ENCODE measurements at places on chromosomes 5 and 9. TPM values are rescaled to one million over a fixed set of nuclear protein-coding genes. Genes with fewer than 3 reads are reported as not detected.

DNA sequence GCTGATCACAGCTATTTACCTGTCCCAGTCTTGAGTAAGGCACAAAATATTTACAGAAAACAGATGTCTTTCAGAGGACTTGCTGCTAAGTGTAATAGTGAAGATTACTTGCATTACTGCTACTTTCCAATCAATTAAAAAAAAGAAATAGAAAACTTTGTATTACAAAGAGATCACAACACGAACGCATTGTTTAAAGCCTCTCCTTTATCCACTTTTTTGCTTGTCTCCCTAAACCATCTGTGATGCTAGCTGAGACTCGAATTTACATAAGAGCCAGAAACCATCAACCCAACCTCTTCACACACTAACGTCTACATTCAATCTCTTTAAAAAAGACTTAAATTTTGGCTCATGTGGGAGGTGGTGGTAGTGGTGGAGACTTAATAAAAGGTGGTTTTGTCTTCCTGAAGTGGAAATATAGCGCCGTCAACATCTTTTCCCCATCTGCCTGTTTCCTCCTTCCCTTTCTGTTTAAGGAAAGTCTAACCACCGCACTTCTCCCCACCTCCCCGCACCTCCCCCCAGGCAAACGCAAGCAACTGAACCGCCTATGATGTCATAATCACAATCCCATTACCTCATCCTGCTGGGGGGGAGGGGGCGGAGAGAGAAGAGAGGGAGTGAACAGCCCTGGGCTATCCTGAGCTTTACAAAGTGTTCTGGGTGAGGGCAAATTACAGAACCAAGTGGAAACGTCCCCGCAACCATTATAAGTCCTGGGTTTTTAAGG lies 948 bp upstream of the FAM53C start:
- H3K4me3 ChIP-seq: peak overlapping the region; percentile 84
- H3K27ac ChIP-seq: peak overlapping the region; percentile 100
- no peaks in the 10 kb centered on the region for H3K4me1 ChIP-seq
- no peaks in the 10 kb centered on the region for H3K27me3 ChIP-seq
- H3K36me3 ChIP-seq: peaks cover 11% of the 10 kb centered on the region

DNA sequence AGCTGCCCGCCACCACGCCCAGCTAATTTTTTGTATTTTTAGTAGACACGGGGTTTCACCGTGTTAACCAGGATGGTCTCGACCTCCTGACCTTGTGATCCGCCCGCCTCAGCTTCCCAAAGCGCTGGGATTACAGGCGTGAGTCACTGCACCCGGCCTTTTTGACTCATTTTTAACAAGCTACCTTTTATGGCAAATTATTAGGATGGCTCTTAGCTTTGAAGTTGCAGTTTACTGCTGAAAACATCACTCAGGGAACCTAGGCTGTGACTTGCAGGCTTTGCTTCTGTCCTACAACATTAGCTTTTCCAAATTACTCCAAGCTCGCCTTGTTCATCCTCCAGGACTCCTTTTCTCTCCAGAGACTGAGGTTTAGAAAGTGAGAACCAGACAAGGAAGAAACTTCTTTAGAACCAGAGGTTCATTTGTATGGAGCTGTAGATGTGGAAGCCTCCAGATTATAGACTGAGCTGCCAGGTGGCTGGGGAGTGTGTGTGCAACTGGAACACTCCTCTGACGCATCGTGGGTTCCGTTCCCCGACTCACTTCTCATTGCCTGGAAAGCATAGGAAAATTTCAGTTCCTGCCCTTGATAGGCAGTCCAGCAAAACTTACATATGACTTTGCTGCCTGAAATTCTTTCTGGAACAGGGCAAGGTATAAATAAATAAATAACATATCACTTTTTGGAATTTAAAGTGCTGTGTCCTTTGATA lies 23.8 kb upstream of the SPTAN1 start:
- no peak for DNase-seq
- no peaks in the 10 kb centered on the region for H3K27me3 ChIP-seq

GRCh38 chr9:127221695-127222094 lies 42.9 kb upstream of the GARNL3 start:
- DNase-seq: no peak
- no peak overlapping the region for H3K27ac ChIP-seq
- H3K36me3 ChIP-seq: no peaks in the 10 kb centered on the region

DNA sequence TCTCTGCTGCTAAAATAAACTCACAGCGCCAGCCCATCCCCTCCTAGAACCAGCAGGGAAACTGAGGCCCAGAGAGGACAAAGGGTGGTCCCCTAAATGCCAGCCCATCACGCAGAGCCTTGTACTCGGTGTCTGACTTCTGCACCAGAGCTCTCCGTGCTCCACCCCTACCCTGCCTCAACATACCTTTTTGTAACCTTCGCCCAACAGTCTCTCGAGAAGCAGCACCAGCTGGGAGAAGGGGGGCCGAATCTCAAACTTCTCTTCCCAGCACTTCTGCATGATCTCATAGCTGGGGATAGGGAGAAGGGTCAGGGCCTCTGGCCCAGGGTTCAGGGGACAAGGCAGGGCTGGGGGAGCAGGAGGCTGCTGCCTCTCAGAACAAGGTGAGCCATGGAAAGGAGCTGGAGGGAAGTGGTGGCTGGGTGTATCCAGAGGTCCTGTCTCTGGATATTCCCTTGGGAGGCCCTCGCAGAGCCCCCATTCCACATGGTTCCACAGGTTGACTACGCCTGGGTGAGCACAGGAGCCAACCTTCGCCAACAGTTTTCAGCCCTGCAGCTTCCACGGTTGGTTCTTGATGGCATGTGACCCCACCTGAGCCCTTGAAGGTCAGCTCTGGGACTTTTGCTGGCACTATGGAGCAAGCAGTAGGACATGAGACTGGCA lies 32.3 kb upstream of the CSF1R start:
- H3K4me1 ChIP-seq: no peaks in the 10 kb centered on the region
- H3K4me3 ChIP-seq: no peak overlapping the region
- no peak for DNase-seq
- H3K27ac ChIP-seq: no peak overlapping the region
- no peaks in the 10 kb centered on the region for H3K36me3 ChIP-seq

- no peak for DNase-seq
- H3K27me3 ChIP-seq: no peaks in the 10 kb centered on the region
- H3K4me3 ChIP-seq: no peak overlapping the region
Observed at GRCh38 chr9:129183495-129184218, 5.6 kb upstream of the IER5L start.

DNA sequence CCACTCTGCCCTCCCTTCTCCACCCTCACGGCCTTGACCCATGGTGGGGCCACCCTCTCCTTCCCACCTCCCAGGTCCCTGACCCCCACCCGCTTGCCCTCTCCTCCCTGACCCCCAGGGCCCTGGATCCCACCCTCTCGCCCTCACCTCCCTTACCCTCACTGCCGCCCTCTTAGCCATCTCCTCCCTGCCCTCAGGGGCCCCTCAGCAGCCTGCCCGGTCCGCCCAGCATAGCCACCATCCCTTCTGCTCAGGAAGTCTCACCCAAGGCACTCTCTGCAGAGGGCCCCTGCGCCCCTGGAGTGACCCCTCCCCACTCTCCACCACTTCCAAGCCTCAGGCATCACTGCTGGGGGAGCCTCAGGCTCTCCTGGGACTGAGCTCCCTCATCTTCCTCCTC lies 66.3 kb downstream of the MRPL36 start:
- H3K4me1 ChIP-seq: no peaks in the 10 kb centered on the region
- H3K27me3 ChIP-seq: no peaks in the 10 kb centered on the region
- DNase-seq: no peak
- no peak overlapping the region for H3K4me3 ChIP-seq

DNA sequence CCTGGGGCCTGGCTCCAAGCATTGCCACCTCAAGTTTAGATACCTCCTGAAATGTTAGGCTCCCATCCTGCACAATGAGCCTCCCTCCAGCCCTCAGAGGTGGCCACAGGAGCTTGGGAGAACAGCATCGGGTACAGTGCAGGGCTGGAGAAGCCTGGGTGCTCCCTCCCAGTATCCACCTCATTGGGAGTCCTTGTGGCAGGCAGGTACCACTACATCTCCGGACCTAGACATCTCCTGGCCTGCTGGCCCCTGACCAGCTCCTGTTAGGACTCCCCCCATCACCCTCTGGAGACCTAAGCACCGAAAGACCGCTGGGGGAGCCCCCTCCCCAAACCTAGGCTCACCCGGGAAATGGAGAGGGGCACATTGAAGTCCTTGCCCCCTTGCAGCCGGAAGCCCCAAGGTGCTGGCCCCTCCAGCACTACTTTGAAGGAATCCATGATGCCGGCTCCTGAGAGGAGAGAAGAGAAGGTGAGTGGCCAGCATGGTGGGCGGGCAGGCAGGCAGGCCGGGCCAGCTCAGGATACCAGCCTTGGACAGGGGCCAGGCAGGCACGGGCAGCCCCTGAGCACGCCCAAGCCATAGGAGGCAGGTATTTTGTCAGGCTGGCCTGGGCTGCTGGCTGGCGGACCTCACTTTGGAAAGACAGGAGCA lies 1.2 kb downstream of the PDLIM7 start:
- DNase-seq: no peak
- peak overlapping the region; percentile 64 for H3K4me3 ChIP-seq
- no peaks in the 10 kb centered on the region for H3K27me3 ChIP-seq
- H3K27ac ChIP-seq: peak overlapping the region; percentile 70

DNA sequence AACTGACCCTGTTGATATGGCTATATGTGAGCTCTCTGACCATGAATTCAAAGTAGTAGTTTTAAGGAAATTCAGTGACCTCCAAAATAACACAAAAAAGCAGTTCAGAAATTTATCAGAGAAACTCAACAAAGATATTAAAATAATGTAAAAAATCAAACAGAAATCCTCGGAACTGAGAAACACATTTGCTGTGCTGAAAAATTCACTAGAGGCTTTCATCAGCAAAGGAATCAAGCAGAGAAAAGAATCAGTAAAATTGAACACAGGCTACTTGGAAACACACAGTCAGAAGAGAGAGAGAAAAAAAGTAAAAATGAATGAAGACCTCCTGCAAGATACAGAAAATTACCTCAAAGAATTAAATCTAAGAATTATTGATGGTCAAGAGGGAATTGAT lies 417.2 kb downstream of the TMEM232 start:
- H3K27ac ChIP-seq: no peak overlapping the region
- no peaks in the 10 kb centered on the region for H3K27me3 ChIP-seq
- DNase-seq: no peak
- H3K4me1 ChIP-seq: no peaks in the 10 kb centered on the region
- no peaks in the 10 kb centered on the region for H3K36me3 ChIP-seq

- no peak overlapping the region for H3K4me3 ChIP-seq
- no peaks in the 10 kb centered on the region for H3K4me1 ChIP-seq
- no peak for DNase-seq
Observed at GRCh38 chr9:127214421-127215267, 49.9 kb upstream of the GARNL3 start.

GRCh38 chr9:113973963-113974413 lies 97.9 kb downstream of the ZNF618 start:
- no peaks in the 10 kb centered on the region for H3K27me3 ChIP-seq
- H3K4me3 ChIP-seq: no peak overlapping the region
- H3K27ac ChIP-seq: no peak overlapping the region

DNA sequence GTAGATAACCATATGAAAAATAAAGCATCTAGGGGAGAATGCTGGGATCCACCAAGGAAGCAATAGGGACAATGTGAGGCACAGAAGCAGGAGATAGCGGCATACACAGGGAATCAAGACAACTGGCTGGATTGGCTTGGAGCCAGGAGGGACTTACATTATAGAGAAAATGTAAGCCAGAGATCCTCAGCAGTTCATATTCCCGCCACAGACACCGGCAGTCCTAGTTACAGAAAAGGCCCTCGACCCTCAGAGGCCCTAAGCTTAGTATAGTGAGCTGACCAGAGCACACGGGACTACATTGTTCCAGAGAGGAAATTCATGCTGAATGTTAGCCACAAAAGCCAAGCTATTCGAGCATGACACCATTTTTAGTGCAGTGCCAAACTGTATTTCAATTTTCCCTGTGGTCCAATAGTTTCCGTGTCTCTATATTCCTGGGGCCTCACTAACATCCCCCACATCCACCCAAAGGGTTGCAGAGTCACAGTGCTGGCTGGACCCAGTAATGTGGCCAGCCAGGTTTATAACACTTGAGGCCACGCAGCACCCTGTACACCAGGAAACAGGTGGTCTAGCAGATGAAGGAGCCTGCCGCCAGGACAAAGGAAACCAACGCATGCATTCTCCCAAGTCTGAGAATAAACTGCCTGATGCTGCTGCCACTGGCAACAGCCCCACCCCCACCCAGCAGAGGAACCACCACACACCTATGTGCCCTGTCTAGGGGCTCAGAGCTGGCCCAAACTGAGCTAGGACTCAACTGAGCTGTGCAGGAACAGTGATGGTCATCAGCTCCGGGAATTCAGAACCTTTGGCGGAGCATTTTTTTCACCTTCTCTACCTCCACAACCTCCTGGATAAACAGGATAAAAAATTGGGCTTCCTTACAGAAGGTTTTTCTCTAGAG lies 693.2 kb upstream of the CHD1 start:
- H3K4me3 ChIP-seq: no peak overlapping the region
- H3K27ac ChIP-seq: no peak overlapping the region
- no peaks in the 10 kb centered on the region for H3K27me3 ChIP-seq

- H3K36me3 ChIP-seq: no peaks in the 10 kb centered on the region
- DNase-seq: no peak
- H3K4me3 ChIP-seq: no peak overlapping the region
- no peaks in the 10 kb centered on the region for H3K27me3 ChIP-seq
- no peak overlapping the region for H3K27ac ChIP-seq
Observed at GRCh38 chr9:13481274-13481673, 201.8 kb upstream of the MPDZ start.

GPSM1 gene
- total RNA-seq: 4.5 TPM

BARHL1 gene
- total RNA-seq: not detected

INSL4 gene
- not detected for total RNA-seq

SYK gene
- 3.0 TPM for total RNA-seq

CACFD1 gene
- total RNA-seq: 33.6 TPM

SPATA31C2 gene
- total RNA-seq: not detected

PCDHGB2 gene
- total RNA-seq: 0.51 TPM

PCDHA9 gene
- not detected for total RNA-seq

SERF1A gene
- 2.6 TPM for total RNA-seq

Data from right lobe of liver (tissue), 6 donors.